ENCODE measurements at places on chromosomes 11 and 22.

DNA sequence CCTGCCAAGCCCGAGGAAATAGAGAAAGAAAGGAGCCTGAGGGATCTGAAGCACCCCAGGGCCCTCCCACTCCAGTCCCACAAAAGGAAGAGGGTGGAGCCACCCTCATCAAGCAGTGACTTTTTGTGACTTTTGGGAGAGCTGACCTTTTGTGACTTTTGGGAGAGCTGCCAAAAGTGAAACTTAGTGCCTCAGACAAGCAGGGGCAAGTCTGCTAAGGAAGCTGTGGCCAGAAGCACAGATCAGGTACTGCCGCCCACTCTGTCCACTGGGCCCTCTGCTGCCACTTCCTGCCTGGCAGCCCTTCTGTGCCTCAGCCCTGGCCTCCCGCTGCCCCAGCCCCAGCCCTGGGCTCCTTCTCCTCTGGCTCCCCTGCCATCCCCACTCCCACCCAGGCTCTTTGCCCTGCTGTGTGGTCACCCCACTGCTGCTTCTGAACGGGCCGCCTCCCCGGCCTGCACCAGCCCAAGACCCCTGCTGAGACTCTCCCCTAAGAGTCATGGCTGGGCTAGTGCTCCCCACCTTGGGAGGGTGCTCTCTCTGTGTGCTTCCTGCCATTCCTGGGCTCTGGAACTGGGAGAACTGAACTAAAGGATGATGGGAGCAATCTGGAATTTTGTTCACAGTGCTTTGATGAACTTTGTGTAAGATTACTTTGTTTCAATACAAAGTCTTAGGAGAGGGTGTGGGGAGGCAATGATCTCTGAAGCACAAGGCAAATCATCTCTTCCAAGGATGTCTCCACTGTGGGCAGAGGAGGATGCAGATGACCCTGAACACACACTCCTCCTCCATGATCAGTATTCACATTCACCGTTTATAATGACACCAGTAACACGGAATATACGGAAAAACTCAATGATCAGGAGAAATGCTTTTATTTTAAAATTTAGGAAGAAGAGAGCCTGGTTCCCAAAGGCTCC, at the start of gene APOBEC3H:
Gene APOBEC3H, plus strand, starts transcription at position 147 of the 923 bp plus-strand sequence. CDS start 3,035 bp downstream, outside the sequence.
- peak; percentile 54 for DNase-seq

- DNase-seq, result no peak
These were observed 321.2 kb downstream of the CTTN start for GRCh38 chr11:70719516-70719915.

- DNase-seq, result no peak
These were observed 73.0 kb downstream of the RSF1 start for GRCh38 chr11:77747381-77747969.

DNA sequence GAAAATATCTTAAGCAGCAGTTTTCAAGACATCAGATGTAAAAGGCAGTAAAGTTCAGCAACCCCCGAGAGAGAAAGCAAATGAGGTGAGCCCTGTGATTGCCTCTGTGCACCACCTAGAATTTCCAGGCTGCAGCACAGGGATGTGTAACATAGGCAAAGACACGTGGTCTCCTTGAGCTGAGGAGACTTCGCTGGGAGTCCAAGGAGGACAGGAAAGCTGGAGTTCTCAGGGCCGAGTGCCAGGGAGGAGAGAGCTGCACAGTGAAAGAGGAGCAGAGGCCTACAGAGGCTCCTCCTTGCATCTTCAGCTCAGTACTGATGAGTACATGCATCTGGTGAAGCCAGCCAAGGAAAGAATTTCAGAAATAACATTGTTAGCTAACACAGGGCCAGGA, 17.6 kb upstream of the TOLLIP start:
- DNase-seq, result no peak

DNA sequence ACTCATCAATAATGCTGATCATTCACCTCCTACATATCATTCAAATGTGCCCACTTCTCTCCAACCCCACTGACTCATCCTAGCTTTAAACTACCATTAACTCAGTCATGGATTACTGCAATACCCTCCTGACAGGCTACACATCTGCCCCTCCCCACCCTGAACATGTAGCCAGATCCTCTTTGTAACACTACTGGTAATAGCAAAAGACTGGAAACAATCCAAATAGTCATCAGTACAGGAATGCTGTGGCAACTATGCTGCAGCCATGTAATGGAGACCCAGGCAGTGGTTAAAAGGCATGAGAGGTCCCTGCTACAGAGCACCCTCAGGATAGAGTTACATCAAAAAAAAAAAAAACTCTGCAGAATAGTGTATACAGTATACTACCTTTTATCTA, 16.6 kb downstream of the SLC43A3 start:
- peak; percentile 54 for DNase-seq

DNA sequence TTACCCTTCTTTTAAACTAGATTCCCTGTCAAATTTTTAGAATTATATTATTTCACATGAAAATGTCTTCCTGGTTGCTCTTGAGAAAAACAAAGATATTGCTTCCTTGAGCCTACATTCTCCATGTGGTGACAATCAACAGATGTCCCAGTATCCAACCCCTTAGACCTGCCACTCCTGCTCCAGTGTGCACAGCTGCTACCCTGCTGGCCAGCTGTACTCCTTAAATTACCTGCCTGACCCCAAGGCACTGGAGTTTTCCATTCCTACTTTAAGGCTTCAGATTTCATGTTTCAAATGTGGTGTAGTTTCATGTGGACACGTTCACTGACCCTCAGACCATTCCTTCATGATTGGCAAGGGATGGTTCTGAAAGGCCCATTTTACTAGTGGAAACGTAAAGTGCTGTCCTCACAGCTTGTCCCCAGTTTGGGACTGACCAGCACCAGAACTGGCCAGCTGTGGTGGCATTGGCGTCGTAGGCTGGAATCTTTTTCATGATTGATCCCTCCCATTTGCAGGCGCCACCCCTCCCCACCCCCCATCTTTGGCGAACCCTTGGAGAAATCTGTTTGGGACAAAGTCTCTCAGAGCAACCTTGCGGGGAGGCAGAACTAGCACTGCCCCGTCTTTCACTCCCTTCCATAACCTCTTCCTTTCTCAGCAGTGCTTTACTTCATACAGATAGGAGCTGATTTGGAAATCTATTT, 123.5 kb downstream of the DBX1 start:
- no peak for DNase-seq

GRCh38 chr11:35893796-35894475, 49.9 kb upstream of the LDLRAD3 start:
- DNase-seq, result no peak

GRCh38 chr11:133697603-133698180, 147.6 kb downstream of the SPATA19 start:
- DNase-seq, result no peak

GRCh38 chr22:19419464-19420178, 11.9 kb downstream of the HIRA start:
- DNase-seq, result no peak

DNA sequence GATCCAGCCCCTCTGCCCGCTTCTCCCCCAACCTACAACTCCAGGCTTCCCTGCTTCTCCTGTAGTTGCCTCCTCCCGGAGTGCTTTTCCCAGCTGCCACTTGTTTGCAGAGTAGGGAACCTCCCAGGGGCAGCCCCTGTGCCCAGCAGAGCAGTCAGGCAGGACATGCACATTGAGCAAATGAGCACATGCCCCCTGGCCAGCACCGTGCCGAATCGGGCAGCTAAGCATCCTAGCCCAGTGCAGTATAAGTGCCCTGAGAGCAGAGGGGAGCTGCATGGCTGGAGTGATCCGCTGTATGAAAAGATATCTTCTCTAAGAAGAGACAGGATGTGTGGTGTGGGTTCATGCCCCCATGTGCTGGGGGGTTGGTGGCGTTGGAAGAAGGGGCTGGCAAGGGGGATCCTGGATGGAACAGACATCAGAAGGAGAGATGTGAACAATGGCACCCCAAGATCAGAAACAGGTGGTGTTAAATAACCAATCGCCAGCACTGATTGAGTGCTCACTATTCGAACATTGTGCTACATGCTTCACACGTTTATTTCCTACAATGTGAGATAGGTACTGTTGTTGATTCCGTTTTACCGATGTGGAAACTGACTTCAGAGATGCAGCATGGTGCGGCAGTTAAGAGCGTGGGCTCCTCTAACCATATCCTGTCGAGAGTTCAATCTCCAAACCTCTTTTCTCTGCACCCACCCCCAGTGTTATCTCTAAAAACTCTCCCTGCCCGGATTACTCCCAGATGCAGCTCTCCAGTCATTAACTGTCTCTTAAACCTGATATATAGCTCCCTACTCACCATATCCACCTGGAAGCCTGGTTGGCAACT, 1.2 kb downstream of the AIP start:
- no peak for DNase-seq

- no peak for DNase-seq
These were observed 6.0 kb downstream of the HOATZ start for GRCh38 chr11:111520560-111520959.

DNA sequence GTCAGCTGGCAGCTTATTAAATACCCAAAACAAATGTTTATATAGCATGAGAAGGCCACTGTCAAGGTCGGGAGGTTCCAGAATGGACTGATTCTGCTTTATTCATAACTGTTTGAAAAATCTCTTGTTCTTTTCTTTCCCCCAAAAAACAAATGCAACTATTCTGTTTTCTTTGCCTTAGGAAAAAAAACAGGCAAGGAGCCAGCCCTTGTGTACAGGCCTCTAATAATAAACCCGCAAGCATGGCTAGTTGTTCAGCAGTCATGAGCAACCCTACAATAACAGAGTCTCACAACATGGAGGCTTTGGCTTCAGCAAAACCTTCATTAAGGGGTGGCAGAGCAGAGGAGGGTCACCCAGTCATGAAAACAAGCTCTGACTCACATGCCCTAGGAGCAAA, 191.7 kb downstream of the KIRREL3 start:
- no peak for DNase-seq

DNA sequence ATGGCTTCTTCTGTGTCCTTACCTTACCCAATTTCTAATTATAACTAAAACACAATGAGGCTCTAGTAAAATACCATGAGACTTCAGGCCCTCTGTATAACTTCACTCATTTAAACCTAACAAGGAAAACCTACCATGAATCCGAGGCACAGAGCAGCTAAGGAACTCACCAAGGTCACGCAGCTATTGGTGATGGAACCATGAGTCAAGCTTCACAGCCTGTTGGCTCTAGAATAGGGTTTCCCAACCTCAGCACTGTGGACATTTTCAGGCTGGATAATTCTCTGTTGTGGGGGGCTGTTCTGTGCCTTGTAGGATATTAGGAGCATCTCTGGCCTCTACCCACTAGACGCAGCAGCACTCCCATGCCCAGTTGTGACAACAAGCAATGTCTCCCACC, 75.7 kb downstream of the TIMP3 start:
- no peak for DNase-seq

DNA sequence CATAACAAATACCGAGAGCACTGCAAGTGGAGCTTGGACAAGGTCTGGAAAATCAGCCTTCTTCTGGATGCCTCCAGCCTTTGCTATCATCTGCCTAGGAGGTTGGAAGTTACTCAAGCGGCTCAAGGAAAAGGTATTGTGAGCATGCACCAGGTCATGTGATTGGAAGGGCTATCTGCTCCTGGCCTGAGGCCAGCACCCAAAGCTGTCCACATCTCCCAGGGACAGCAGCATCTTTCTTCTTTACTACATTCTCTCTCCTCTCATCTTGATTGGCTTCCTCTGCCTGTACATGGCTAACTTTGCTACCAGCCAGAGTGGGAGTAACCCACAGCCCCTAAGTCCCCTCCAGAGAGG, 44.2 kb upstream of the AMPD3 start:
- DNase-seq, result no peak

Data from suppressor macrophage (primary cell).